Skeletal muscle cell (primary cell): ENCODE measurements at places on chromosomes 7 and 10.

GRCh38 chr7:50355817-50356178 is 51.3 kb downstream of the IKZF1 start:
- DNase-seq = no peak

GRCh38 chr10:90769946-90770841 is 87.6 kb downstream of the HTR7 start:
- DNase-seq = no peak

DNA sequence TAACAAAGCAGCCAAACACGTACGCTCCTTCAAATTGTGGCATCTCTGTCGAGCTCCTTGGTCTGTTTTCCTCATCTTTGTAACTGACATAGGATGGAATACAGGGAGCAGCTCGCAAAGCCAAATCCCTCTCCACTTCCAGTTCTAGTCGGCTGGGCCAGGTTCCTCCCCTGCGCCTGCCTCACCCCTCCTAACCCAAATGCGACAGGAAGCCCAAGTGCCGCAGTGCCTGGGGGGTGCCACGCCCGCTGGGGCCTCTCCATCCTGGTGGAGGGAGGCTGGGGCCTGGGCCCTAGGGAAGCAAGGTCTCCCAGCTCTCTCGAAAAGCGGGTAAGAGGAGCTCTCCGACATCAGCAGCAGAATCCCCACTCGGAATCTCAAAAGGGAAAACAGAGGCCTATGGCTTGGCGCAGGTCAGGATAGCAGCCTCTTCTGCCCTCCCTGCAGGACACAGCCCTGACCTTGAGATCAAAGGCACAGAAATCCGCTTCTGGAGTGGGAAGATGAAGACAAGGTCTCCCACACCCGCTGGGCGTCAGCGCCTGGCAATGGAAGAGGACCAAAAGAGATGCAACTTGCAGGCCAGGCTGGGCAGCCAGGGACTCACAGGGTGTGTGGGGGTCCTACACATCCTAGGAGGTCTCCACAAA is 165.8 kb downstream of the NRF1 start:
- DNase-seq = no peak

GRCh38 chr10:62106929-62107519 is 161.6 kb downstream of the RTKN2 start:
- DNase-seq = no peak
